ENCODE measurements at places on chromosomes 12 and 14.

DNA sequence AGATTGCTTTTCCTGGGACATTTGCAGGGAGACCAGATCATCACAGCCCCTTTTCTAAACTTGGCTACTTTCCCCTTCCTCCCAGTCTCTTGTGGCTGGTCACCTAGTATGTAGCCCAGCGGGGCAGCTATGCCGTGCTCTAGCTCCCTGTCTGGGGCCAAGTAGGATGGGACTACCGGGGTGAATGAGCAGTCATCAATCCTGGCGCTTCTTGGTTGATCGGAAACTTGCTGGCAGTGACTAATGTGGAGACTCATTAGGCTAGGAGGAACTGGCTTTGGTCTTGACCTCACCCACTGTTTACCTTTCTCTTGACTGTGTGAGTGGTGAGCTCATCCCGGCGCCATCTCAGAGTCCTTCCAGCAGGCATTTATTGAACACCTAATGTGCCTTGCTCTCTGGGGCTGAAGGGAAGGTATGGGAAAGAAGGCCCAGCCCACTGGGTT is 15.9 kb downstream of the PLEKHG3 start:
- no peak for DNase-seq

GRCh38 chr12:115158816-115159215 is 474.8 kb upstream of the TBX3 start:
- DNase-seq = no peak

- DNase-seq = no peak
Measured at GRCh38 chr12:12819221-12819620, 6.1 kb downstream of the DDX47 start.

- no peak for DNase-seq
Measured at GRCh38 chr12:77893918-77894317, 63.2 kb downstream of the NAV3 start.

DNA sequence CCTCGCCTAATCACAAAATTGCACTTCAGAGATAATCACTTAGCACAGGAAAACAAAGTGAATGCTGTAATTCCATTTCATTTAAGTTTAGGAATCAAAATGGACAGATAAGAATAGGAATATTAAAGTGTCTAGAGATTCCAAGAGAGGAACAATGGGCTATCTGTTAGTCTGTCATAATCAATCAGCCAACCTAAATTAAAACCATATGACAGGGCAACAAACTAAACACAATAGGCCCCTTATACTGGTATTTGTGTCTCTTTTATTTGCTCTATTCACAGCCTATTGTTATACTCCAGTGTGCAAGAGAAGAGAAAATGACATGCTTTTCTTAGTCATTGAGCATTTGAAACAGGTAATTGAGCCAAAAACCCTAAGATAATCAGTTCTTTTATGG is 259.4 kb downstream of the PRKD1 start:
- DNase-seq = no peak

DNA sequence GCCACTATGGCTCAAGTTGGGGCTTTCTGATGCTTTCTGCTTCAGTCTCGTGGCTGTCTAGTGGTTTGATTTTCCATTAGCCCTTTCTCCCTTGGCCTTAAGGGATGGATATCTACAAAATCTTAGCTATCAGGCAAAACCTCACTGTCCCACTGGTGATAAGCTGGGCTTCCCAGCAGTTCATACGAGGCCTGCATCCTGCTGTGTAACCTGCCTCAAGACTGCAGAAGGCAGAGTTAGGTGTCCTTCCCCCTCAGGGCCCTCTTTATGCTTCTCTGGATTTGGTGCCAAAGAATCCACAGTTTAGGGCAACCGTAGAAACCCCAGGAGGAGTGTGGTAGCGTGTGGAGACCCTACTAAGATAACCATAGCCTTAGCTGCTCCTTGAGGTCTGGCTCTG is 38.9 kb downstream of the ETV6 start:
- no peak for DNase-seq

DNA sequence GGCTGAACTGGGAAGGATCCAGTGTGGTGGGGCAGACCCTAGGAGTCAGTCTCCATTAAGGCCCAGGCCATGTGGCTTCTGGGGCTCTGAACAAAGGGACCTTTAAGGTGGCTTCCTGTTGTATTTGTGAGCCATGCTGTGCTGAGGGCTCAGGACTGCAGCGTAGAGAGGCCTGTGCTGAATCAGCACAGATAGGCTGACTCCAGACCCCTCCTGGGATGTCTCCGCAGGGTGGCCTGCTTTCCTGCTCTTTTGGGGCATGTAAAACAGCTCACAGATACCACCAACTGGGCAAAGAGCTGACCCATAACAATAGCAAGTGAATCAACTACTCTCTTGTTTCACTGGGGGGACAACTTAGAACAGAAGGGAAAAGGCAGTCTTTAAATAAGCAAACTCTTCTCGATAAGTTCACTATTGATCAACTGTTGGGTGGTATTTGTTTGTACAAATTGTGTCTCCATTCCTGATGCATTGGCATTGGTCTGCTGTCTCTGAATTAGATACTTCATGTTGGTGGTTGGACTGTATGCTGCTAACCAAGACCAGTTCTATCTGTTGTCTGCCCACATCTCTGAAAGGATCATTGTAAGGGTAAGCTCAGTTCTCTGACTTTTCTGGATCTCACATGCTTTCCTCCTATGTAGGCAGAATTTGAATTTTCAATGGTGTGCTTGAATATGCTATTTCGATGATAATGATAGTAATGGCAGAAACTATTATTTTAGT is 71.8 kb downstream of the MYRFL start:
- DNase-seq = no peak

DNA sequence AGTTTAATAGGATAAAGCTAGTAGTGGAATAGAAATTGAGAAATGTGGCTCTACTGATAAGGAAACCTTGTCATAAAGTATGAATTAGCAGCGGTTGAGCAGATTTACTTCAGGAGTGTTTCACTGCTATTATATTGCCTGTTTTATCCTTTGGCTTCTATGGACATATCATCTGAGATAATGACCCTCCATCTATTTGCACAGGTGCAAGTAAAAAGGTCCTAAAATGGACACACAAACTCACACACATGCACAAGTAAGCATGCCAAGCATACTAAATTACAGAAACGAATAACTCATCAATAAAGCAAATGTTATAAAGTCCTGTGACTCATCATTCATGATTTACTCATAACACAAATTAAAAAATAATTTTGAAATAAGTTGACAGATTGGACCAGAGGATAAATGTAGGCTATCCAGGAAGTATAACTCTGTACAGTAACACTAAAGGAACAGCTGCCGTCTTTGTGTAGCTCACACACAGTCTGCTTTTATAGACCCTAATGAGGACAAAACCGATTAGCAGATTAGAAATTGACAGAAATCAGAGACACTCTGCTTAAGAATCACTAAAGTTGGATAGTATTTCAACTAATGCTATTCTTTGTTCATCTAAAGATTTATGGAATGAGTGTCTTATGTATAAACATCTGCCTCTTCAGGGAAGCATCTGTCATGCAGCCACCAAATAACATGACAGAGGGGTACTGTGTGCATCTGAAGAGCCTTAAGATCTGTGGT is 73.9 kb downstream of the SYT1 start:
- DNase-seq = no peak

GRCh38 chr12:130583317-130583716 is 132.8 kb downstream of the RIMBP2 start:
- no peak for DNase-seq

- no peak for DNase-seq
Measured at GRCh38 chr14:62244221-62244620, 482.0 kb downstream of the SNAPC1 start.

DNA sequence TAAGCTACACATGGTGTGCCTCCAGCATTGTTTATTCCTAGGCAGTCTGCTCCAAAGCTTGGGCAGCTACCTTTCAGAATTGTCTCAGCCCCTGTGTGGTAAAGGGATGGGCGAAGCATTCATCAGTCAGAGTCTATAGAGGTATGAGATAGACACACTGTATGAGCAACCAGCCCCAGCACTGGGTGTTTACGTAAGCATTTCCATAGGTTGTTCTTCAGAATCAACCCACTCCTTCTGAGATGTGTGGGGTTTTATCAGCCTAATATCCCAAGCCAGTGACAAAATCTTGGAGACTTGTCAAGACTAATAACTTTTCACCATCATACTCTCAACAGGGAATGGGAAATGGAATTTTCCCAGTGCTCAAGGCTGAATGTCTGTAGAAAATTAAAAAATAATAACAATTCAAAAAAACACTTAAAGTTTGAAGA is 98.2 kb downstream of the BTG1 start:
- DNase-seq = no peak

- DNase-seq = no peak
Measured at GRCh38 chr14:71267691-71268090, 360.4 kb downstream of the PCNX1 start.
